ENCODE measurements at places on chromosomes 6 and 20.

- no peak for DNase-seq
Measured at GRCh38 chr6:157325069-157325805, 1.9 kb upstream of the TMEM242 start.

DNA sequence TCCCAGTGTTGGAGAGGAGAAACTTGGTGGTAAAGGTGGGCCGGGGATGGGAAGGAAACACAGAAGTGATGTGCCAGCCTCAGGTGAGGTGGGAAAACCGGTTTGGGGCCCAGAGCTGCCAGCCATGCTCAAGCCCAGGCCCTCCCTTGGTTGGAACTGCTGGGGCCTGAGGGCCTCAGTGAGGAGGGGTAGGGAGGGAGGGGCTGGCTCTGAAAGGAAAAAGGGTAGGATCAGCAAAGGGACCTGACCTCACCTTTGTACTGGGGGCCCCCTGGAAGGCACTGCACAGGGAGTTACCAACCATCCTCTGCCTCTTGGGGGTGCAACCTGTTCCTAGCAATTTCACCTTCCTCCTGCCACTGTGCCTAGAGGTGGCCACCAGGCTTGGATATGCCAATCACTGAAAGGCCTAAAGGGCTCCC, 1.8 kb upstream of the SPEF1 start:
- no peak for DNase-seq

- no peak for DNase-seq
Measured at GRCh38 chr6:169014211-169015197, 239.1 kb downstream of the THBS2 start.

GRCh38 chr6:70673054-70673453, 5.4 kb downstream of the SMAP1 start:
- no peak for DNase-seq

GRCh38 chr20:36835453-36836198, 40.3 kb upstream of the TLDC2 start:
- DNase-seq, result peak; percentile 95

DNA sequence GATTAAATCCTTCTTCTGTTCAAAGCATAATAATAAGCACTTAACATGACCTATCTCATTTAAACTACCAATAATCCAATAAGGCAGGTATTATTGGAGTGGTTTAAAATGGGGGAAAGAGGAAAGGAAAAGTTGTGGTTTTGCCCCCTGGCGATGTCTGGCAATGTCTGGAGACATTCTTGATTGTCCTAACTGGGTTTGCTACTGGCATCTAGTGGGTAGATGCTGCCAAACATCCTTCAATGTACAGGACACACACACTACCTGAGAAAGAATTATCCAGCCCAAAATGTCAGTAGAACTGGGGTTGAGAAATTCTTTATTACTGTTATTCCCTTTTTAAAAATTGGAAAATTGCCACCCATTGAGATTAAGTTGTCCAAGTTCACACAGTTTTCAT, 25.2 kb upstream of the SRSF6 start:
- no peak for DNase-seq

- no peak for DNase-seq
Measured at GRCh38 chr6:116047173-116047933, 13.3 kb downstream of the FRK start.

GRCh38 chr20:53769041-53769440, 175.4 kb upstream of the ZNF217 start:
- DNase-seq, result no peak

DNA sequence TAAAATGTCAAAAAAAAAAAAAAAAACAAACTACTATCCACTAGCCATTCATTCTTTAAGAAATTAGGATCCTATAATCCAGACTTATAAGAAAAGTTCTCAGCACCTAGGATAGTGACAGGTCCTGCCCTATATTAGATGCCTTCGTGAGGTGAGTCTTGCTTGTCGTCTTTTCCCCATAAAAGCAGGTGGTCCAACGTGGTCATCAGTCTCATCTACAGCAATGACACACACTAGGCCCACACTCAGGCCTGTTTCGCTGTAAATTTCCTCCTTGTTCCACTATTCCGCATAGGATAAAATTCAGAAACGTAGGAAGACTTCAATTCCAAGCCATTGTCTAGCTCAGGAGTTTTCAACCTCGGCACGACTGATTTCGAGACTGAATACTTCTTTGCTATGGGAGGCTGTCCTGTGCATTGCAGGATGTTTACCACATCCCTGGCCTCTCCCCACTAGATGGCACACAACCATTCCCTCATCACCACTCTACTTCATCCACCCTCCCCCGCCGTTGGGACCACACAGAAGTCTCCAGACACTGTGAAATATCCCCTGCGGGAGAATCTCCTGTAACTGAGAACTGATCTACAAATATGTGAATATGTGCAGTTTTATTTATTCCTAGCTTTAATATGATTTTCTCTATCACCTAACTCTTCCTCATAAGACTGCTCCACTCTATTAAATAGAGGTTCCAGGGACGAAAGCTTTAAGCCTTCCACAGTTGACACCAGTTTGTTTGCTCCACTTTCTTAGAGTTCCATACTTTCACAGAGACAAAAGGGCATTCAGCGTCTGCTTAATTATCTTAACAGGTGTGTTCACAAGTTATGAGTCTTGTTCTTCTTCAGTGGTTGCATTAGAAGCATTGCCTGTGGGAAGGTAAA, 346.3 kb downstream of the BMP2 start:
- peak; percentile 59 for DNase-seq

GRCh38 chr20:62818592-62819493, 2.0 kb downstream of the COL9A3 start:
- DNase-seq, result peak; percentile 90

DNA sequence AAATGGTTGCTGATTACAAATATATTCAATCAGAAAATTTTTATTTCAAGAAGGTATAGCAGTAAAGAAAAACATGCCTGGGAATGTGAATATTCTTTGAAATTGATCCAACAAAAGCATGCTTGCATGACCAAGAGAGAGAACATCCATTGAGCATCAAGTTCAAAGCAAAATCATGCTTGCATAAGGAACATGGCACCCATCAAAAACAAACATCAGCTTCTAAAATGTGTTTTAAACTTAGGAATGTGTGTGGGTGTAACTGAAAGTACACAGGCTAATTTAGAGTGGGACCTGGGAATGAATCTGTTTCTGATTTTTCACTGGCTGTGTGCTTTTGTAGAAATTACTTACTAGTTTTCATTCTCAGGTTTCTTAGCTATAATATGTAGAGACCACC, 5.6 kb downstream of the SLC17A5 start:
- no peak for DNase-seq

DNA sequence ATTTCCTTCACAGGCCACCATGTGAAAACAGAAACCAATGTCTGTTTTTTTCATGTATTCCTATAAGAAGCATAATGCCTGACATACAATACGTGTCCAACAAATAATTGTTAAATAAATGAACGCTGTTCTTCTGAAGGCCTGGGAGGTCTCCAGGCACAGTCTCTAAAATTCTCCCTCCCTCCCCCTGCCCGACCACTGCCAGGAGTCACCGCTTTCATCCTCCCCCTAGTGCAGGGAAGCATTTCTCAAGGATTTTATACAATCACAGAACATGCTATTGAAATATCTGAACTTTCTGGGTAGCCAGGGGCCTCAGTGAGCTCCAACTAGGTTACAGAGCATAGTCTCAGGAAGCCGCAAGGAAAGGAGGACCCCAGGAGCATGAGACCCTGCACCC, 95.3 kb downstream of the ZNF217 start:
- no peak for DNase-seq

Data from sciatic nerve (tissue), 2 donors.